ENCODE measurements at places on chromosomes 12 and 14. TPM values are rescaled to one million over a fixed set of nuclear protein-coding genes. Genes with fewer than 3 reads are reported as not detected.

Gene FOXA1
- not detected for total RNA-seq

Gene BTG1
- 102 TPM for total RNA-seq

DNA sequence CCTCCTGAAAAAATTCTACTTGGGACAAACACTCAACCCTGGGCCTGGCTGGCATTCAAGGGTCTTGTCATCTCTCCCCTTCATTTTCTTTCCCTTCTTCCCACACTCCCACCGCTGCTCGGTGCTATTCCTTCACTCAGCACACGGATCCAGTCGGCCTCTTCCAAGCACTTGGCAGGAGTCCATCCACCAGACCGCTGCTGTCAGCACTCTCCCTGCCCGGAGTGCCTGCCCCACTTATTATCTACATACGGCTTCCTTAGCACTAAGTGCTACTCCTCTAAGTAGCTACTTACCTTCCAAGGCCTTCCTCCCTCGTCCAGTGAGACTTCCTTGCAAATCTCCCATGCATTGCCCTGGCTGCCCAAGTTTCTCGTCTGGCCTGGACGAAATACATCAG lies 29.8 kb downstream of the CALM1 start:
- no peak for DNase-seq

Gene TMPRSS12
- total RNA-seq, result not detected

DNA sequence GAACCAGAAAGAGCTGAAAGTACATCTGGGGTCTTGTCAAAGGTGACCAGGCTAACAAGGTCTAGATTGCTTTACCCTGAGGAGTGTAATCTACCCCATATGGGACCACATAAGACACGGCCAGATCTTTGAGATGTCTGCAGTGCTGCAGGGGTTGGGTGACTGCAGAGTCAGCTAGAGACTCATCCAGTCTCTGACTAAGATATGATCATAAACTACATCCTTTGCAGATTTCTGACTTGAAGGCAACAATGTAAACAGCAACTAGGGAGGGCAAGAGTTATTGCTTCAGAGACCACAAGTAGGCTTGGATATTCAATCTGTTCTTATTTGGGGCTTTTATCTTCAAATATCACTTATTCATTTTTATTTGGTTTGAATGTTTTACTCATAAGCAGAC lies 1080.5 kb upstream of the FOXG1 start:
- DNase-seq, result no peak

GRCh38 chr14:73743431-73743931 lies 29.3 kb upstream of the PNMA1 start:
- DNase-seq, result peak; percentile 68

Gene RAN
- total RNA-seq, result 1,734 TPM

GRCh38 chr14:59632381-59632780 lies 55.8 kb upstream of the CCDC175 start:
- DNase-seq, result peak; percentile 15

Gene CACNA1C
- total RNA-seq, result 1.4 TPM

GRCh38 chr12:131242741-131243496 lies 289.2 kb downstream of the ADGRD1 start:
- peak; percentile 80 for DNase-seq

Gene CCDC197
- total RNA-seq, result not detected

- no peak for DNase-seq
Measured at GRCh38 chr12:69099201-69099837, 140.1 kb upstream of the CPSF6 start.

DNA sequence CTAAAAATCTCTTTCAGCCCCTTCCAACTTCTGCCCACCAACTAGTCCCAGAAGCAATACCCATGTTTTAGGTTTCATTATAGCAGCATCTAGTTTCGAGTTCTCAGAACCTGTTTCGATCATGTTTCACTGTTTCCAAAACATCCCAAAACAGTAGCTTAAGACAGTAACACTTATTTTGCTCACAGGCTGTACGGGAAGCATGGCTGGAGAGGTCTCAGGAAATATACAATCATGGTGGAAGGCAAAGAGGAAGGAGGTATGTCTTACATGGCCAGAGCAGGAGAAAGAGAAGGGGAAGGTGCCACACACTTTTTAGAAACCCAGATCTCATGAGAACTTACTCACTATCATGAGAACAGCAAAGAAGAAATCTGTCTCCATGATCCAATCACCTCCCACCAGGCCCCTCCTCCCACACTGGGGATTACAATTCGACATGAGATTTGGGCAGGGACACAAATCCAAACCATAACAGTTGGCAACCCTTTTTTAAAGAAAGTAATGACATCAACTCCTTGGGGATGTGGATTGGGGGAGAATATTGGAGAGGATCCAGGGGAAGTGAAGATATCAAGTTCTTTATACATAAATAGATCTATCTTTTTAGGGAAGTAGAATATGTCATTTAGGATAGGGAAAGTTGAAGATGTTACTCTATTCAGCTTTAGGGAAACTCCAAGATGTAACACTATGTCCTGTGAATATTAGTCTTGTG lies 269.9 kb upstream of the PLEKHG7 start:
- peak; percentile 33 for DNase-seq

Gene IL22
- not detected for total RNA-seq

Gene KRT75
- total RNA-seq, result not detected

DNA sequence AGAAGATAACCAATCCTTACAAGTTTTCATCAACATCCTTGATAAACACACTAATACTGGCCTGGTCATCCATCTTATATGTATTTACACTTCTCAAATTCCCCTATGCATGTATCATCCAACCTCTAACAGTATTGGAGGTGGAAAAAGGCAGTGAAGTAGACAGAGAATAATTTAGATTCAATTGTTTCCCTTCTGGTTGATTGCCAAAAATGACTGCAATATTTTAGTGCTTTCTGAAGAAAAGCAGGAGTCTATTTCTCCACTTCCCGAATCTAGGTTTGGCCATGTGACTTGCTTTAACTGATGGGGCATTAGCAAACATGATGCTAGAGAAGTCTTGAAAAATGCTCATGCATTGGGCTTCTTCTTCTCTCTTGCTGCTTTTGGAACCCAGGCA lies 78.3 kb upstream of the METAP2 start:
- no peak for DNase-seq

- no peak for DNase-seq
Measured at GRCh38 chr12:80443974-80444666, at the start of gene PTPRQ. Gene PTPRQ, plus strand, starts transcription at chr12:80444235. Its CDS starts 111 bp downstream, at chr12:80444346.

- DNase-seq, result peak; percentile 67
Measured at GRCh38 chr12:47742253-47742825, 16.3 kb downstream of the RAPGEF3 start.

GRCh38 chr12:6053541-6053940 lies 70.9 kb downstream of the VWF start:
- no peak for DNase-seq

Gene ANKRD13A
- 208 TPM for total RNA-seq

GRCh38 chr14:74255281-74255680 lies 16.0 kb downstream of the VSX2 start:
- DNase-seq, result no peak

Gene ORAI1
- 20.1 TPM for total RNA-seq

GRCh38 chr14:96792003-96792402 lies 5.2 kb upstream of the VRK1 start:
- no peak for DNase-seq

Gene ARHGEF25
- not detected for total RNA-seq

GRCh38 chr12:48890657-48891418 lies 25.2 kb upstream of the RND1 start:
- DNase-seq, result peak; percentile 77

GRCh38 chr12:54053751-54054741 lies at the start of gene HOXC4:
Gene HOXC4, plus strand, starts transcription at chr12:54053835. Its CDS starts 88 bp downstream, at chr12:54053923.
- peak; percentile 87 for DNase-seq
